Stimulated activated CD4-positive, alpha-beta T cell treated with anti-CD3 and anti-CD28 coated beads, Interleukin-4, amount 100 ng/mL, for 48 hours (primary cell): ENCODE measurements at places on chromosomes 4 and X.

- DNase-seq, result no peak
Observed at GRCh38 chr4:112526061-112526460, 10.1 kb upstream of the NEUROG2 start.

GRCh38 chr4:76492055-76492454, 57.0 kb downstream of the SHROOM3 start:
- DNase-seq, result no peak

- no peak for DNase-seq
Observed at GRCh38 chr4:186307916-186308315, 41.9 kb downstream of the F11 start.

- DNase-seq, result no peak
Observed at GRCh38 chr4:51825341-51825740, 17.6 kb upstream of the DCUN1D4 start.

DNA sequence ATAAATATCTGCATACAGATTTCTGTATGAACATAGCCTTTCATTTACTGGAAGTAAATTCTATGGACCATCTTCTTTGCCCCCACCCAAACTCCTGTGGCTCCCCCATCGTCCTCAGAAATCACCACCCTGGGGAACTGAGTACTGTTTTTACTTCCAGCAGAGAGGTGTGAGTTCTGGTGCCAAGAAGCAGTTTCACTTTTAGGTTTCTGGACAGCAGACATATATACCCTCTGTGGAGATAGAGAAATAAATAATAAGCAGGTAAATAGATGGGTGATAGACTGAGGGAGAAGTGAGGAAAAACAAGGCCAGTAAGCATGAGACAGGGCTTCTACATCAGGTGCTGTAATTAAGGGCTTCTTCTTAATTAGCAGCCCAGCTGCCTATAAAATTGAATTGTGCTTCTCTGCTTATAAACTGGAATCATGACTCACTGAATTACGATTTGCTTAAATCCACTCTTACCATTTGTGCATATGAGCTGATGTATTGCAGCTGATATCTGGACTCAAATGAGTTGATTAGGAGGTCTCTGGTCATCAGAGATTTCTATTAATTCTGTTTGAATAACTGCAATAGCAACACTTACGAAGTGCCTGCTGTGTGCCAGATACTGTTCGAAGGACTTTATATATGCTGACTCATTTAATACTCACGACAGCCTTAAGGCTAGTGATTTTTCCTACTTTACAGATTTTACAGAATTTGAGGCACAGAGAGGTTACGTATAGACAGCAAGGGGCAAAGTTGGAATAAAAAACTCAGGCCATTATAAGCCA, 60.8 kb upstream of the DHX15 start:
- DNase-seq, result no peak
